A549 treated with AZD2906 at 1 μM for 4 hours (cell line): ENCODE measurements at places on chromosomes 7 and 10. TPM values are rescaled to one million over a fixed set of nuclear protein-coding genes. Genes with fewer than 3 reads are reported as not detected.

The MEOX2 gene
- total RNA-seq: not detected in 5 replicates

The AS3MT gene
- 3.2 to 4.0 TPM (median 3.6 TPM) in 5 replicates for total RNA-seq

The RPS24 gene
- 2,853 to 3,605 TPM (median 2,900 TPM) in 5 replicates for total RNA-seq

The PSD gene
- total RNA-seq: 0.18 to 0.60 TPM (median 0.42 TPM) in 5 replicates

The HOXA4 gene
- total RNA-seq: 1.6 to 1.9 TPM (median 1.8 TPM) in 5 replicates

The AZGP1 gene
- 0.17 TPM in 1 of 5 replicates, not detected in the others for total RNA-seq

The ASB10 gene
- not detected in 5 replicates for total RNA-seq

The ZNF398 gene
- 8.6 to 9.9 TPM (median 9.1 TPM) in 5 replicates for total RNA-seq

The AHCYL2 gene
- 4.8 to 5.7 TPM (median 5.4 TPM) in 5 replicates for total RNA-seq

The COBL gene
- 3.6 to 4.3 TPM (median 4.1 TPM) in 5 replicates for total RNA-seq

The ASCC1 gene
- total RNA-seq: 34.8 to 47.1 TPM (median 36.0 TPM) in 5 replicates

The PRKAR2B gene
- 2.3 to 3.2 TPM (median 2.8 TPM) in 5 replicates for total RNA-seq

The ETV1 gene
- 1.8 to 2.6 TPM (median 2.1 TPM) in 5 replicates for total RNA-seq

The TUBAL3 gene
- 0.23 to 0.31 TPM (median 0.31 TPM) in 5 replicates for total RNA-seq

The FAM25A gene
- total RNA-seq: not detected in 5 replicates

The HOXA7 gene
- total RNA-seq: 5.0 to 5.3 TPM (median 5.2 TPM) in 5 replicates

The TSPAN15 gene
- total RNA-seq: 85.5 to 106 TPM (median 104 TPM) in 5 replicates

The FAM180A gene
- total RNA-seq: 0.05 TPM in 2 of 5 replicates, not detected in the others

The RBM20 gene
- total RNA-seq: 3.3 to 4.3 TPM (median 3.8 TPM) in 5 replicates

The CELF2 gene
- total RNA-seq: 0.02 to 0.10 TPM (median 0.06 TPM) in 5 replicates

The VAX1 gene
- total RNA-seq: 0.98 to 1.4 TPM (median 1.3 TPM) in 5 replicates

The OPN1SW gene
- not detected in 5 replicates for total RNA-seq

The HEPACAM2 gene
- not detected in 5 replicates for total RNA-seq

The PRPS1L1 gene
- not detected in 5 replicates for total RNA-seq

The GARIN1A gene
- total RNA-seq: 0.10 to 0.67 TPM (median 0.49 TPM) in 5 replicates

The PDZD7 gene
- total RNA-seq: 0.64 to 1.5 TPM (median 1.1 TPM) in 5 replicates

The SLC39A12 gene
- not detected in 5 replicates for total RNA-seq

The CHST3 gene
- total RNA-seq: 49.9 to 62.3 TPM (median 61.0 TPM) in 5 replicates

The SLC29A4 gene
- 10.7 to 16.2 TPM (median 13.2 TPM) in 5 replicates for total RNA-seq

The CYP2E1 gene
- total RNA-seq: 0.15 to 0.40 TPM (median 0.23 TPM) in 4 of 5 replicates, not detected in the other

The TRIM4 gene
- total RNA-seq: 24.8 to 32.0 TPM (median 26.0 TPM) in 5 replicates

The LIPM gene
- total RNA-seq: not detected in 5 replicates

The SDK1 gene
- total RNA-seq: 0.38 to 0.67 TPM (median 0.53 TPM) in 5 replicates

The HOXA13 gene
- total RNA-seq: 1.7 to 2.4 TPM (median 2.2 TPM) in 5 replicates

The PON3 gene
- total RNA-seq: 32.5 to 39.3 TPM (median 39.2 TPM) in 5 replicates

The ZDHHC4 gene
- total RNA-seq: 47.2 to 51.2 TPM (median 49.6 TPM) in 5 replicates

The SFRP5 gene
- 2.5 to 3.7 TPM (median 3.2 TPM) in 5 replicates for total RNA-seq

The PVRIG gene
- 0.05 TPM in 1 of 5 replicates, not detected in the others for total RNA-seq

The DNAH11 gene
- total RNA-seq: 0.10 to 0.33 TPM (median 0.16 TPM) in 5 replicates

The LDB3 gene
- 0.08 to 0.24 TPM (median 0.16 TPM) in 5 replicates for total RNA-seq

The OR6V1 gene
- total RNA-seq: not detected in 5 replicates

The SPDYE2 gene
- total RNA-seq: not detected in 5 replicates

The GTF2I gene
- total RNA-seq: 77.7 to 93.7 TPM (median 87.5 TPM) in 5 replicates

The AUTS2 gene
- 3.1 to 4.1 TPM (median 3.8 TPM) in 5 replicates for total RNA-seq

The HIF1AN gene
- 12.3 to 19.1 TPM (median 16.9 TPM) in 5 replicates for total RNA-seq

The HYAL4 gene
- 0.05 TPM in 1 of 5 replicates, not detected in the others for total RNA-seq

The CHAT gene
- total RNA-seq: not detected in 5 replicates

The ERVW-1 gene
- total RNA-seq: 0.07 TPM in 1 of 5 replicates, not detected in the others

The ELMO1 gene
- total RNA-seq: 3.0 to 3.9 TPM (median 3.4 TPM) in 5 replicates

The TMEM176B gene
- total RNA-seq: 0.06 to 0.17 TPM (median 0.14 TPM) in 3 of 5 replicates, not detected in the others

The TUBB8 gene
- 0.05 to 0.12 TPM (median 0.07 TPM) in 3 of 5 replicates, not detected in the others for total RNA-seq

The FBXO24 gene
- total RNA-seq: 0.22 to 0.35 TPM (median 0.24 TPM) in 5 replicates

The CARD11 gene
- 1.5 to 2.3 TPM (median 2.0 TPM) in 5 replicates for total RNA-seq

The TEX36 gene
- not detected in 5 replicates for total RNA-seq

The TMEM26 gene
- 0.05 to 0.10 TPM (median 0.06 TPM) in 5 replicates for total RNA-seq

The SMKR1 gene
- total RNA-seq: 7.4 to 8.4 TPM (median 7.8 TPM) in 5 replicates

The ADAM12 gene
- 2.7 to 4.7 TPM (median 3.8 TPM) in 5 replicates for total RNA-seq
